ENCODE measurements at places on chromosomes 3 and 15.

DNA sequence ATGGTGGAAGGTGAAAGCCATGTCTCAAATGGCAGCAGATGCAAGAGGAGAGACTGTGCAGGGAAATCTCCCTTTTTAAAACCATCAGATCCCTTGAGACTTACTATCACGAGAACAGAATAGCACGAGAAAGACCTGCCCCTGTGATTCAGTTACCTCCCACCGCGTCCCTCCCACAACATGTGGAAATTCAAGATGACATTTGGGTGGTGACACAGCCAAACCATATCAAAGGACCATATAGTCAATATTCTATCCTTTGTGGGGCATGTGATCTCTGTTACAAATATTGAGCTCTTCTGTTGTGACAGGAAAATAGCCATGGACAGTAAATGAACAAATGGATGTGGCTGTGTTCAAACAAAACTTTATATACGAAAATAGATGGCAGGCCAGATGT is 77.2 kb upstream of the ACKR4 start:
- no peak for DNase-seq

DNA sequence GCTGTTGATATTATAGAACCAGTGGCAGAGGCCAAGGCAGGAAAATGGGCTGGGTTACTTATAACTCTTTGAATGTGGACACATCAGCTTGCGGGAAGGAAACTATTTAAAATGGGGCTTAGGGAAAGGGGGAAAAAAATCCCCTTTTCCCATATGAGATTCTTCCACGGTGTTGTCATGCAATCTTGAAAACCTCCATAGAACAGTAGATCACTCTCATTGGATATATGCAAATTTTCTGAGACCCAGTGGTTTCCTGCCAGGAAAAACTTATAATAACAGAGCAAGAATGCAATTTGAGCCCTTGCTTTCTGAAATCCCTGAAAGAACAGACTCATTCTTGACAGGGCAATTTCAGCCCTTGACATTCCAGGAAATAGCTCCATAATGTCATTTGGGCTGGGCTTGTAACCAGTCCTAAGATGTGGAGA is 31.1 kb downstream of the TMEM212 start:
- DNase-seq = no peak

- DNase-seq = no peak
These were observed 326.9 kb downstream of the CNTN3 start for GRCh38 chr3:74287557-74287956.

DNA sequence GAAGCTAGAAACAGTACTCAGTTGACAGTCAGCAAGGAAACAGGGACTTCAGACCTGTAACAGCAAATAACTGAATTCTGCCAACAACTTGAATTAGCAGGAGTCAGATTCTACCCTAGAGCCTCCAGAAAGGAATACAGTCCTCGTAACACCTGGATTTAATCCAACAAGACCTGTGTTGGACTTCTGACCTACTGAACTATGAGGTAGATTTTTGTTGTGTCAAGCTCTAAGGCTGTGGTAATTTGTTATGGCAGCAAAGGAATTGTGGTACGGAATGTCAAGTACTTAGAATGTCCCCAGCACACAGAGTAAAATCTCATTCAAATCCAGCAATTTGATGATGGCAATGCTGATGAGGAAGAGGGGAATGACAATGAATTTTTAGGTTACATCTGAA is 234.1 kb downstream of the LRRN1 start:
- DNase-seq = no peak

GRCh38 chr3:50525987-50526386 is 22.6 kb upstream of the CACNA2D2 start:
- no peak for DNase-seq

DNA sequence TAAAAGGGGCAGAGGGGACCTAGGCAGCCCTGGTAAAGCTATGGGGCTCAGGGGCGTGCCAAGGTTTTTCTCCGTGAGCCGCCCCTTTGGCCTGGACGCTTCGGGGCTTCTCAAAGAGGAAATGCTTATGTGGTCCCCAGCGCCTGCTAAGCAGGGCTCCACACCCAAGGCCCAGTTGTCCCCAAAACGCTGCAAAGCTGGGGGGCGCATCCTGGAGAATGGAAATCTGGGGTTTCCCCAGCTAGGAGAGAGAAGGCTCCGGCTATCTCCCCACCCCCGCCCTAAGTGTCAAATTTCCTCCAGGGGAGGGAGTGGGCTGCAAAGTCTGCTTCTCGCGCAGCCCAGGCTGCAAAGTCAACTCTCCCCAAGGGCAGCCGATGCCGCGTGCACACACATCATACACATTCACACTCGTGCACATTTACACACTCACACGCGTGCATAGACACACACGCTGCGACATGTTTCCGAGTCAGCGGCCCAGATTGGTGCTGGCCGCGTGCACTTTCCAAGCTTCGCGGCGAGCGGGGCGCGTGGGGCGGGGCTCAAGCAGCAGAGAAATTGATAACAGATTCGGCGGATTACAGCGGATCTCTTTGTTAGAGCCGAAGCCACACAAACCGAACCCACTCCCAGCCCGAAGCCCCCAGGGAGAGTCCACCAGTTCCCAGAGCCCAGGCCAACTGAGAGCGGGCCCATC is 4.5 kb downstream of the WNT5A start:
- DNase-seq = no peak
